ENCODE measurements at places on chromosomes 1 and 21.

DNA sequence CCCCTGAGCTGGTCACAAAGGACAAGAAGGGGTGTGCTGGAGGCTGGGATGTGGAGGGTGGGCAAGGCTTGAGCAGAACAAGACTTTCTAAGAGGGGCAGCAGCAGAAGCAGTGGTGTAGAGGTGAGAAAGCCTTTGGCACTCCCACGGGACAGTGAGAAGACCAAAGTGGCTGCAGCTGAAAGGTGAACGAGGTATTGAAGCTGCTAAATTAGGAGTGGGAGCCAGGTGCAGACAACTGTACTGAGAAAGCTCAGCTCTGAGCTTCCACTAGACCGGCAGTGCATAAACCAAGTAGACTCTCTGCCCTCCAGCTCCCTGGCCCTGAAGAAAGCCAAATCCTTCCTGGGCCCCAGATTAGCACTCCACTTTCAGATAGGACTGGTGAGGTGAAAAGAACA lies 93.0 kb downstream of the VWA5B1 start:
- no peak for DNase-seq

GRCh38 chr21:45941338-45941710 lies 40.2 kb upstream of the COL6A1 start:
- no peak for DNase-seq

DNA sequence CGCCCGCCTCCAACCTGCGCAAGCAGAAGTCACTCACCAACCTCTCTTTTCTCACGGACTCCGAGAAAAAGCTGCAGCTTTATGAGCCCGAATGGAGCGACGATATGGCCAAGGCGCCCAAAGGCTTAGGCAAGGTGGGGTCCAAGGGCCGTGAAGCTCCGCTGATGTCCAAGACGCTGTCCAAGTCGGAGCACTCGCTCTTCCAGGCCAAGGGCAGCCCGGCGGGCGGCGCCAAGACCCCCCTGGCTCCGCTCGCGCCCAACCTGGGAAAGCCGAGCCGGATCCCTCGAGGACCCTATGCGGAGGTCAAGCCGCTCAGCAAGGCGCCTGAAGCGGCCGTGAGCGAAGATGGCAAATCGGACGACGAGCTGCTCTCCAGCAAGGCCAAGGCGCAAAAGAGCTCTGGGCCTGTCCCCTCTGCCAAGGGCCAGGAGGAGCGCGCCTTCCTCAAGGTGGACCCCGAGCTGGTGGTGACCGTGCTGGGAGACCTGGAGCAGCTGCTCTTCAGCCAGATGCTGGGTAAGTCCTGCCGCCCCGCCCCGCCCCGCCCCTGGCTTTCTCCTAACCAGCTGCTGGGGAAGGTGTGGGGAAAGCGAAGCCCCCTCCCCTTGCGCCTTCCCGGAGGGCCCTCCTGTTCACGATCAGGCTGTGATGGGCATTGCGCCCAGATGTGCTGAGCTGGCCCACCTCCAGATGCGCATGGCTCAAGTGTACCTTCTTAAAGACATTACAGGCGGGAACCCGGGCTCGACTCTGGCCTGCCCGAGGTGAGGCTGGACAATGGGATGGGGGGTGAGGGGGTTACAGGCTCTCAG lies 110.2 kb downstream of the NAV1 start:
- DNase-seq = no peak

DNA sequence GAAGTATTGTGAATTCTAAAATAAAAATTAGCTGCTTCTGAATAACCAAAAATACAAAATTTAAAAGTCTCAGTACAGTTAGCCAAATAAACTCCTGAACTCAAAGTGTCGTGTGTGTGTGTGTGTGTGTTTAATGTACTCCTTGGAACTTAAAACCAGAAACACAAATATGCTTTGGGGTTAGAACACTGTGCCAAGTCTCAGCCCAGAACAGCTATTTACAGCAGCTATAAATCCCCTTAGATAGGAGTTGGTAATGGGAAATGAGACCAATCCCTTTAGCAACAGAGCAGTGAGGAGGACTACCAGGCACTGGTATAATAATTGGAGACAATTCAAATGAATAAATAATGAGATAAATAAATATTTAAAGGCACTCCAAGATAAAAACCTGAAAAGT lies 83.1 kb downstream of the PATJ start:
- DNase-seq = no peak

- DNase-seq = no peak
Observed at GRCh38 chr1:201594575-201595245, 55.8 kb downstream of the NAV1 start.

GRCh38 chr1:204426035-204426436 lies 14.4 kb upstream of the PPP1R15B start:
- no peak for DNase-seq

DNA sequence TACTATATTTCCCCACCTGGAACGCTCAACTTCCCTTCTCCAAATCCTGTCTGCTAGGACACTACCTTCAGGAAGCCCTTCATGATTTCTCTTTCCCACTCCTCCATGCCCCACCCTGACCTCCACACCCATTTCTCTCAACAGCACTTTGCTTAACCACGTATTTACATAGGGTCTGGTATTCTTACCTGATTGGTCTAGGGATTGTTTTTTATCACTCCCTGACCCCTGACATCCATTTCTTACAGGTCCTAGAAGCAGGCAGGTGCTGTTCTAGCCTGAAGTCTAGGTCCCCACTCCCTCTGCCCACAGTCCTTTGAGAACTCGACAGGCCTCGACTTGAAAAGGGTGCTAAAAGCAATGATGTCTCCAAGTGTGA lies 47.5 kb downstream of the DMAP1 start:
- DNase-seq = no peak

DNA sequence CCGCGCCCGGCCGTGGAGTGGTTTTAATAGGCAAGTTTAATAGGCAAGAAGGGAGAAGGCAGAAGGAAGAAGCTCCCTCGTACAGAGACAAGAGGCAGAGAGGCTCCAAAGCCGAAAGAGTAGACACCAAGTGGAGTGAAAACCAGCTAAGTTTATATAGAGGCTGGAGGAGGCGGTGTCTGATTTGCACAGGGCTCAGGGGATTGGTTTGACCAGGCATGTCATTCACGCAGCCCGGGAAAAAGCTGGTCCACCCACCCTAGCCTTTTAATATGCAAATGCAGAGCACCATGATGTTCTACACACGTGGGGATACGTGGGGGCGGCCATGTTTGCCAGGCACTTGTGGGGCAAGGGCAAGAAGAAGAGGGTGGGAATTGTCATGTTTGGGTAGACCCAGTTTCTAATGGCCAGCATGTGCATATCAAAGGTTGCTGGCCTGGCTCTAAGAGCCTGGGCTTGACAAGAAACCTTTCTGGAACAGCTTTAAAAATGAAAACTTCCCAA lies 18.0 kb upstream of the SOD1 start:
- DNase-seq = no peak

GRCh38 chr1:44336668-44337067 lies 18.4 kb downstream of the ERI3 start:
- no peak for DNase-seq

GRCh38 chr21:41837756-41838297 lies 41.3 kb downstream of the PRDM15 start:
- DNase-seq = no peak

GRCh38 chr1:19384113-19384512 lies 72.0 kb downstream of the SLC66A1 start:
- DNase-seq = no peak

- DNase-seq = no peak
Observed at GRCh38 chr1:37035796-37036666, 1.7 kb upstream of the GRIK3 start.

- DNase-seq = no peak
Observed at GRCh38 chr1:24216276-24217074, 29.4 kb upstream of the IFNLR1 start.

DNA sequence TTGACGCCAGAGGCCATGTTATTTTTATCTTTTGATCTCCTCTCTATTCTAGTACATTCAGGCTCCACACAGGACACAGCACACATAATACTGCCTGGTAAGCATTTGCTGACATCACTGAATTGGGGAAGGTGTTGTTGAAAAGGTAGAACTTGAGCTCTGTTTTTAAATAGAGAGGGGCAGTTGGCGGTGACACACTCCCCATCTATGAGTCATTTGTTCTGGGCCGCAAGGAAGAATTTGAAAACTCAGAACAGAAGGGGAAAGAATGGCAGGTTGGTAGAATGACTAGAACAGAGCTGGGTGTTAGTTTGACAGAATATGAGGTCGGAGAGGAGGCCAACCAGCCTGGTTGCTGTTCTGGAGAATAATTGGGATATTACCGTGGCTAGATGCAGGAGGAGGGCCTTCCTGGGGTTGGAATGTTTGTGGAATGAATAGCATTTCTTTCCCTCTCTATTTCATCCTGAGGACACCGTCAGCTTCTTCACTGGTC lies 52.1 kb upstream of the ERRFI1 start:
- DNase-seq = no peak

- peak; percentile 31 for DNase-seq
Observed at GRCh38 chr1:226082959-226083301, 20.4 kb downstream of the H3-3A start.

DNA sequence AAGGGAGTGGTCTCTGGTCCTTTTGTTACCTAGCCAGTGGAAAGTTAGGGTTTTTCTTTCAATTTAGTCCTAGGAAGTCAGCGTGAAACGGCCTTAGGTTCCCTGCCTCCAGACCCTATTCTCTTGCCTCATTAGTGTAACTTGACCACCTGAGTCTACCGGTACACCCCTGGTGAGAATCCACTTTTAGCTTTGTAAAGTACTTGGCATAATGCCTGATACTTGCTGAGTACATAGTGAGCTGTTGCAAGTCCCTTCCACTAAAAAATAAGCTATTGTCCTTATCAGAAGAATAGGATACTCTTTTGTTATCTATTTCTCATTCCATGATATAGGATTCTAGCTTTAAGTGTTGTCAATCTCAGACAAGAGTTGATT lies 228.8 kb downstream of the ST6GALNAC3 start:
- no peak for DNase-seq

- no peak for DNase-seq
Observed at GRCh38 chr1:119086830-119087229, 53.6 kb downstream of the WARS2 start.

Data from gastrocnemius medialis (tissue), 4 donors.